EH (cell line): ENCODE measurements at places on chromosomes 2 and 18.

- peak; percentile 89 for DNase-seq
Measured at GRCh38 chr2:96536445-96537065, at the start of gene ARID5A. Gene ARID5A, plus strand, starts transcription at chr2:96536752. Its CDS starts 75 bp downstream, at chr2:96536827.

GRCh38 chr2:222479859-222480258, 55.5 kb downstream of the SGPP2 start:
- peak; percentile 4 for DNase-seq

- DNase-seq: no peak
Measured at GRCh38 chr2:128950758-128951157, 632.1 kb upstream of the HS6ST1 start.

DNA sequence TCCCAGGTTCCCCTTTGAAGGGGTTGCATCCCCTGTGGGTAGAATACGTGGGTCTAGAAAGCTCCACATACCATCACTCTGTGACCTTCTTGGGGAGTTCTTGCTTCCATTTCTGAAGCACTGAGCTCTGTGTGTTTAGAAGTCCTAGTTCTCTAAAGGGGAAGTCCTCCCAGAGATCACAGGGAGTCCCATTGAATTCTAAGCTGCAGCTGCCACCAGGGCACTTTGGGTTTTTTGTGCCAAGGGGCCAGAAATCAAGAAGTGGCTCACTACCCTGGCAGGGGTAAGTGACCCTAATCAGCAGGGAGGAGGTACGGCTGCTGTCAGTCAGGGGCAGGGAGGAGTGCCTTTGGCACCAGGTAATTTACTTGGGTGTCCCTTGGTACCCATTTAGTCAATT, 70.9 kb downstream of the EHD3 start:
- DNase-seq: no peak

DNA sequence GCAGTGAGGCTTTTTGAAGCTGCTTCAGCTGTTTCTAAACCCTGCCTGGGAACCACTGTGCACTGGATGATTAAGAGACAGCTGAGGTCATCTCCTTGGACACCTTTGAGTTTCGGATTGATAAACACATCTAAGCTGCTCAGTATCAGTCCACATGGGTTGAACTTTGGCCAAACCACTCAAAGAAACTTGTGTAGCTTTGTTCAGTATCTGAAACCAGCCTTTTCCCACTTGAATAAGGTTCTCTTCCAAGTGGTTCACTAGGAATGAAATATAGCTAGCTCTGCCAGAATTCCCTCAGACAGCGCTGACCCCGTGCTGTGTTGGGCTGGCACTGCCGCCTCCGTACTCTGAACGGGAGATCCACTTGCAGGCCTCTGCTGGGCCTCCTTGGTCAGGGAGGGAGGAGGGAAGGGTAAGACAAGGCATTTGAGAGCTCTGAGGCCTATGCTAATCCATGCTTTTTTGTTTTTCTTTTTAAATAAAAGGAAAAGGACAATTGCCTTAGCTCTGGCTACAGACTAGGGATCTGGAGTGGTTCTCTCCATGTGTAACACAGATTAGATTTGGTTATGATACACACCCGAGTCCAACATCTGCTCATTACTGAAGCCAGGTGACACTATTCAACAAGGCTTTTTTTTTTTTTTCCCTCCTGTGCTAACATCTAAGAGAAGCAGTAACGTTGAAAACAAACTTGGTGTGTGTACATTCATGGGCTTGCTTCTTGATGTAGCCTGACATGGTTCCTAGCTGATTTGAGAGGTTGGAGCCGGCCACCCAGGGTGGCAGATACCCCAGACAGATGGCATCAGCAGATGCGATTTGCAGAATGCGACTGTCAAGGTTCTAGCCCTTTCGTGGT, 67.7 kb downstream of the NCK2 start:
- peak; percentile 56 for DNase-seq

DNA sequence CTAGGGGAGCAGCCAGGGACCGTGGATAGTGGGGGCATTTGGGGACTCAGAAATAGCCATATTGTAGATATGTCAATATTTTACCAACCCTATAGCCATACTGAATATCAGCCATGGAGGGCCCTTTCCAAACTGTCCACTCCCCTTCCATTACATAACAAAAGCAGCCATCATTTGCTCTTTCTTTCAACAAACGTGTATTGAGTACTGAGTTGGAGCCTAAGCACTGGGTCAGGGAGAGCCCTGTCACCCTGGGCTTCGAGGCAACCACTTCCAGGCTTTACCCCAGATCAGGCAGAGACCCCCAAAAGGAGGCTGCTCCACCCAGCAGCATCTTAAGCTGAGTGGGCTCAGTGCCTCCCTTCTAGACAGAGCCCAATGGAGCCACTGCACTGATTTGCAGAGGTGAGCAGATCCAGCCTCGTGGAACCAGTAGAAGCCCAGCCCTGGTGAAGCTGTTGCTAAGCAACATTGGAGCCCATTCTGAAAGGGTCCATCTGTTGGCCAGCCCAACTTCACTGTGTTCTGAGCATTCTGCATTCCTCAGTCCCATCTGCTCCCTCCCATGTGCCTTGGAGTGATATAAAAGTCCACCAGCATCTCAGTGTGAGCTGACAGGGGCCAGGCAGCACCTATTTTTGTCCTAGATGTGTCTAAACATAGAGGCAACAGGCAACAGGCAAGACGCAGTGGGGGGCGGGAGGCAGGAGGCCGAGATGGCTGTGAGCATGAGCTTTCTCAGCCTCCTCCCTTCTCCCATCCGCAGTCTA, 112.1 kb downstream of the PLB1 start:
- DNase-seq: no peak

DNA sequence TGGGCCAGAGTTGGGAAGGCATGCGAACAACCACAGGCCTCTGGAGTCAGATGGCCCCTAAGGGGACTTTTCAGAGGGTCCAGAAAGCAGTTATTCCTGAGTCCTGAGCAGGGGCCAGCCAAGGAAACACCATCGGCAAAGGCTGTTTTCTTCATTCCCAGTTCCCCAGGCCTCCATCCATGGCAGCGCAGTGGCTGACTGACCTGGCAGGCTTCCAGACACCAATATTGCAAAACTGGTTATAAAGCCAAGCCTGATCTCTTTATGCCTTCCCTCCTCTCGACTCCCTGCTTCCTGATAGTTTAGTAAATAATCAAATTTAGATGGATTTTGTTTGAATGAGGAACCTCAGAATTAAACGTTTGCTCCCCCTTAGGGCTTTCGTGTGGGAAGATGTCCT, 133.4 kb upstream of the ITGA6 start:
- peak; percentile 26 for DNase-seq

DNA sequence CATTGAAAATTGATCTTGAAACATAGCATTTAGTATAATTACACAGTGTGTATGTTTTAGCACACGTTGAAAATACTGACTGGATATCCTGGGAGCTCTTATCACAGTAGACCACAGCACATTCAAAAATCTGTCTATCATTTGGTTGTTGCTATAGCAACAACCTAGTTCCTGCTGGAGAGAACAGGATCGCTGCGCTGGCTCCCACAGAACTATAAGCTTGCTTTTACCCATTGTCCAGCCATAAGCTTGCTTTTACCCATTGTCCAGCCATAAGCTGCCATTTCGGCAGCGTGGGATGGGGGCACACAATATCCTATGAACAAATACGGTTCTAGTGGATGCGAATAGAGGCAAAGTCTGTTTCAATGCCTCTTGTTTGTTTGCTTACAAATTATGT, 70.4 kb upstream of the ST6GAL2 start:
- DNase-seq: peak; percentile 49

DNA sequence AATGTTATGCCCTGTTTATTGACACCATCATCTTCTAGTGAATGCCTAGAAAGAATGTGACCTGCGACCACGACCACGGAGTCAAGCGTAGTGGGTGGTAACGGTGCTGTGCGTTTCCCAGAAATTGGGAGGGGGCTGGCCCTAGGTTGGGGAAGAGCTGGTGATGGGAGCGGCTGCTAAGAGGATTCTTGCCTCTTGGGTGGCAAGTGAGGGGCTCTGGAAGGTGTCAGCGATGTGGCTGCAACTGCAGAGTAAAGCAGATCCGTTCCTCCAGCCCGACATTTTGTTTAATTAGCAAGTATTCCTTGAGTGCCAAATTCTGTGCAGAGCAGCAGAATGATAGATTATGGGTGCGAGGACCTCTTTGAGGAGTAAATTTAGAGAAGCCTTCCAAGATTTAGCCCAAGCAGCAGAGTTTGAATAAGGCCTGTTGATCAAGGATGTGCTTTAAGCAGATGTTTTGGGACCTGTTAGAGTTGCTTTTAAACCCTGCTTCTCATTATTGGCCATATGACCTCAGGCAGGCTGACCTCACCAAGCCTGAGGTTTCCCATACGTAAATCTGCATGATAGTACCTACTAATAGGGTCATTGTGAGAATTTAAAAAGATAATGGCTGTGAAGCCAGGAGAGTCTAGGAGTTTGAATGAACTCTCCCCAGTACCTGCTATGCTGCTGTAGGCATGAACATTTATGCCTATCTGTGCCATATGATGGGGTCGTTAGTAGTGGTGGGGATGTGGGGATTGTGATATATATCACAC, 287.7 kb downstream of the PTGR3 start:
- DNase-seq: no peak

GRCh38 chr2:157305723-157306110, 19.9 kb downstream of the ERMN start:
- peak; percentile 27 for DNase-seq

GRCh38 chr18:8856212-8856611, 150.9 kb downstream of the MTCL1 start:
- no peak for DNase-seq

DNA sequence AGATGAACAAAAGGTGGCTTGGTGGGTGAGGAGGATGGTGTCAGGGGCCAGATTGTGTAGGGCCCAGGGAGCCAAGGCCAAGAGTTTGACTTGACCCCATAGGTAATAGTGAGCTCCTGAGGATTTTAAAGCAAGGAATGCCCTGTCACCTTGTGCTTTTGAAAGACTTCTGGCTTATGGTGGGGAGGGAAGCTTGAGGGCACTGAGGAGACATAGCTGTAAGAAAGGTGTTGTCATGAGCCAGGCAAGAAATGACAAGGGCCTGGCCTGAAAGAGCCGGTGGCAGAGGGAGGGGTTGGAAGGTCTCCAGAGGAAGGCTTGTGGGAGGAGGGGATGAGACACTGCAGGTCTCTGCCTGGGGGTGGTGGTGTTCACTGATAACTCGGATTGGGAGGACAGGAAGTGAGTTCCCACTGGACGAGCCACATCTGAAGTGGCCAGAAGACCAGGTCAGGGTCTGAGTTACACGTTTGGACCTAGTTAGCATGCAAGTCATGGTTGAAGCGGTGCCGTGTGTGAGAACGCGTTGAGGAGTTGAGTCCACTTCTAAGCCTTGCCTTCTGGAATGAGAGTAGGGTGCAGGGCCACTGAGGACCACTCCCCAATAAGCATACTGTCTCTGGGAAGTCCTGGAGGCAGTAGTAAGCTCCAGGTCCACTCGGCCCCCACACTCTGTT, 64.3 kb downstream of the TET3 start:
- DNase-seq: no peak

DNA sequence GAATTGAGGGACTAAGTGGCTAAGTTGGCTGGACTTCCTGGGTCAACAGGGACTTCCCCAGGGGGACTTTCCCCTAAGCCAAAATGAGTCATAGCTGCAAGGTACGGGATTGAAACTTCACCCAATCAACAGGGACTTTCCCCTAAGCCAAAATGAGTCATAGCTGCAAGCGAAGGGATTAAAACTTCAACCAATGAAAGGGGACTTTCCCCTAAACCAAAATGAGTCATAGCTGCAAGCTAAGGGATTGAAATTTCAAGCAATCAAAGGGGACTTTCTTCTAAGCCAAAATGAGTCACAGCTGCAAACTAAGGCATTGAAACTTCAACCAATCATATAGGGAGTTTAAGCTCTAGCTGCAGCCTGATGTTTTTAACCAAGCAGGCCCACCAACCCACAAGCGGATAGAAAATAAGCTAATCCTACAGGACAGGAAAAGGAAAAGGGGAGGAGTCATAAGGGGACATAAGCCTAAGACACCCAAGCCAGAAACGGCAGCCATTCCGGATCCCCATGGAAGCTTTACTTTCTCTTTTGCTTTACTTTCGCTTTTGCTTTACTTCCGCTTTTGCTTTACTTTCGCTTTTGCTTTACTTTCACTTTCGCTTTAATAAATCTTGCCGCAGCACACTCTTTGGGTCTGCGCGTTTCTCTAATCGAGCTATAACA, 1375.4 kb upstream of the CELF4 start:
- peak; percentile 4 for DNase-seq

DNA sequence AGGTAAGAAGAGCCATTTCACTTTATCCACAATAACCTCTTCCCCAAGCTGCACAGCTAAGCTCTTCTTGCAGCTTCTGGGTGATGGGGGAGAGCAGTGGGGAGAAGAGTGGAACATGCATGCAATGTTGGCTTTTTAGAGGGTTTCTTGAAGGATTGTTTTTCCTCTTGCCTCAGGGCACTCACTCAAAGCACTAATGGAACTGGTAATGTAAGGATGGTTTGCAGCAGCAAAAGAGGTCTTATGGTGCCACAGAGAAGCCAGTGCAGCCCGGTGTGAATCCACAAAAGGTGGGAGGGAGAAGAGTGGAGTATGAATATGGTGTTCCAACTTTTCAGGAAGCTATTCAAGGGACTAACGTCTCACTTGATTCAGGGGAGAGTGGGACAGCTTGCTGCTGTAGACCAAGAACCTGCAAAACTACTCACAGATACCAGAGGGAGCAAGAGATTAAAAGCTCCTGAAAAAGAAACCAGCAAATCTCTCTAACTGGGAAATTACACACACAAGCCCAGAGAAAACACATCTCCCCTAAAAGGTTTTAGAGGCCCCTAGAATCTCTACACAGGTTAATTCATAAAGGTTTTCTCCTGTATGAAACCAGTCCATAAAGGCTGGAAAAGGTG, 116.4 kb downstream of the CHN1 start:
- DNase-seq: peak; percentile 18

GRCh38 chr2:241469746-241470145, 38.6 kb downstream of the STK25 start:
- DNase-seq: no peak

DNA sequence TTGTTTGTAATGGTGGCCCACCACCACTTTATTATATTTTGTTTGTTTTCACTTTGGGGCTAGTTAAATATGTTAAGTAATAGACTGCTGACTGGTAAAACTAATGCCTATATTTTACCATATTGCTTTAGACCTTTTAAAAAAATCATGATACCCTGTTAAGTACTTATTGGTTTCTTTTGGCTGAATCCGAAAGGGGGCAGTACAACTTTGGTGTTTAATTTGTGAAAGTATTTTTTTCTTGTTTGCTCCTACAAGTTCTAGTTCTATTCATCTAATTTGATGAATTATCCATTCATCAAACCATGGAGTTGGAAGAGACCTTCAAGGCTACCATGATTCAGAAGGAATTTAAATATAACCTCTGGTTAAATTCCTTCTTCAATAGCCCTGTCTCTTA, 147.0 kb downstream of the MBD5 start:
- DNase-seq: no peak

GRCh38 chr2:117771969-117772630, 42.4 kb upstream of the DDX18 start:
- DNase-seq: peak; percentile 38

- DNase-seq: no peak
Measured at GRCh38 chr18:13376298-13376840, 157.8 kb downstream of the LDLRAD4 start.
